ENCODE measurements at places on chromosomes 11 and 22.

DNA sequence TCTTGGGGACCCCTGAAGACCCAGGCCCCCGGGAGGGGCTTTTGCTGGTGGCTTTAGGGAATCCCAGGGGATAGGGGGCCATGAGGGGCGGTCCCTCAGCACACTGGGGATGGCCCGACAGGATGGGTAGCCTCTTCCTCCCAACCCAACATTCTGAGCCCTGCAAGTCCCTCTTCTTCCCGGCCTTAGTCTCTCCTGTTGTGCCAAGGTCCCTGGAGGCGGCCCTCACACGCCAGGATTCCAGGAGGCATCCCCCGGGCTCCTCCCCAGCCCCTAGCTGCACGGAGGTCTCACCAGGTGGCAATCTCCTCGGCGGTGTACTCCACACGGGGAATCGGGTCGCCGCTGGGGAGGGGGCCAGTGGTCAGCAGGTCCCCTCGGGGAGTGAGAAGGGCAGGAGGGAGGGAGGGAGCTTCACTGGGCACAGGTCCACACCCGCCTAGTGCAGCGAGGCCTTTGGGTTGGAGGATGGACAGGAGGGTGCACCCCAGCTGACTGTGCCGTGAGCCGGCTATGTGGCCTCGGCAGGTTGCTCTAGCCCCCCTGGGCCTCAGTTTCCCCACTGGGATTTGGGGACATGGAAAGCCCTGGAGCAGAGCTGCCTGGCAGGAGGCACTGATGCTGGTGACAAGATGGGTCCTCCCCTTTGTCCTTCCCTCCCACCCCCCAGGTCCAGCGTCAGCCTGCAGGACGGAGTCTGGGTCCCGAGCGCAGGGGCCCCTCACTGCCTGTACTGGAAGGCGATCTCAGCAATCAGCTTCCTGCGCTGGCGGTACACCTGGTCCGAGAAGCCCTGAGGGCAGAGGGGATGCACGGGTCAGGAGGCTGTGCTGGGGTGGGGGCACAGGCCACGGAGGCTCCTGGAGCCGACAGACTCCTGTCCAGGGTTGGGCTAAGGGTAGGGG, 4.2 kb downstream of the TH start:
- DNase-seq: no peak

DNA sequence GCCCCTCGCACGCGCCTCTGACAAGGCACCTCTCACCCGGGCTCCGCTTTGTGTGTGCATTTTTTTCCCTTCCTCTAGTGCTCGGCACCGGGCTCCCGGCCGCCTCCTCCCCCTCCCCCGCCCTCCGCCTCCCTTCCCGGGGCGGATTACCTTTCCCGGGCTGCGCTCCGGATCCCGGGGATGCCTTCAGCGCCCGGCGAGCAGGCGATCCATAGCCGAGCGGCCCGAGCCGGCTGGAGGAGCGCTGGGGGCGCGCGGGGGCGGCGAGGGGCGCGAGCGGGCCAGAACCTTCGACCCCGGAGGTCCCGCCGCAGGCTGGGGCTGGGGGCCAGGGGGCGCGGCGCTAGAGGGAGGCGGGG, 282 bp downstream of the MPPED2 start:
- DNase-seq: no peak

DNA sequence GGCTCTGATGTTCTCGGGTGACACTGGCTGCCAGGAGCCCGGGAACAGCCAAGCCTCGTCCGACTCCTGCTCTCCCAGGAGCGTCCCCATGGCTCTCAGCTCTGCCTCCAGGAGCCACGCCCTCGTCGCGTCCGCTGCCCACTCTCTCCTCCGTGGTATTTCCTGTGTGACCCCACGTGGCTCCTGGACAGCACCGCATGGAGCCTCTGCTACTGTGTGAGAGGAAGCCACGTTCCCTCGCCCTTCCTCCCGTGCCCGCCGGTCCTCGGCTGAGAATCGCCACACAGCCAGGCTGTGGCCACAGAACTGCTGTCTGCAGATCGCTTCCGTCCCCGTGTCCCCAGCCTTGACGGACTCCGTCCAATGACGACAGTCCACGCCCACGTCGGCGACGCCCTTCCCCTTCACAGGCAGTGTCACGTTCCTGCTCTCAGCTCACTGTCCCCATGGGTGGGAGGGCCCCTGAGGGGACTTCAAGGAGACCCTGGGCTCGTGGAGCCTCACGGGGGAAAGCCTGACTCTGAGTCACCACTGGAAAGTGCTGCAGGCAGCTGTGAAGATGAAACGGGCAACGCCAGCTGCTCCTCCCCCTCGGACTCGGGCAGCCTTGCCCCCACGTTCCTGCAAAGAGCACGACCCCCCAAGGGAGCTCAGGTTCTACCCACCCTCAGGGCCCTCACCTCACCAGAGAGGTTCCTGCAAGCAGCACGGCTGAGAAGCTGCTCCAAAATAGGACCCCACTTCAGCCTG, 458.5 kb downstream of the BRD1 start:
- DNase-seq: no peak

- no peak for DNase-seq
These were observed 178.2 kb upstream of the CCDC90B start for GRCh38 chr11:83464160-83464944.

DNA sequence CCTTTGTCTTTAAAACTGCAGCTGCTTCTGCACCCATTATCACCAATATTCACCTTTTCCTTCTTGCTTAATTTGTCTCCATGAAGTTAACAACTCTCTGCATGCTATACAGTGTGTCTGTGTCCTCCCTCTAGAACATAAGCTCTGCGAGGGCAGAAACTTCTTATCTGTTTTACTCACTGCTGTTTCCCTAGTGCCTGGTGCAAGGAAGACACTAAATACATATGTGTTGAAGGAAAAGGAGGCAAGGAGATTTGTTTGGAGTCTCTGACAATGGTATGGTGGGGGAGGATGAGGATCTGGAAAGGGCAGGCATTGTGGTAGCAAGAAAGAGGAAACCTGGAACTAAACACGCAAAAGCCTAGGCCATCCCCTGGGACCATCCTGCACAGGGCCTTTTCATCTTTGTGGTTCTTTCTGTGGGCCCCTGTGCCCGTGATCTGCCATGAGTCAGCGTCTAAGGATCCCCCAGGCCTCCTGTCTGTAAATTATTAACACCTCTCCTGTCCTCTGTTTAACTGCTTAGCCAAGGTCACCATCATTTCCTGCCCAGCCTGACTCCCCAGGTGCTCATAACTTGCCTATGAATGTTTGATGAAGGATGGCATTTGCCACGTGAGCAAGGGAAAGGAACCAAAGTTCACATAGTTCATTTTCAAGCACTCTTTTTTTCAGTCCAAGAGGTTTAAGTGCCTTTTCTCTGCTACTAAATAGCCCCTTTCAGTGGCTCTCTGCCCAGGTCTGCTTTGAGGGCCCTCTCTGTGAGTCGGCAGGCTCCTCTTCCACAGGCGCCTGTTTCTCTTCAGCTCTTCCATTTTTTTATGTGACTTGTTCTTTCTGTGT, 131.1 kb downstream of the RASSF10 start:
- DNase-seq: no peak

Measured in effector CD8-positive, alpha-beta T cell (primary cell).